ENCODE measurements at places on chromosomes 2 and 18.
A peak's percentile ranks its signal among the peaks of the same experiment; 100 is the strongest.

- no peak for DNase-seq
These were observed 13.1 kb downstream of the CHST10 start for GRCh38 chr2:100404411-100404810.

DNA sequence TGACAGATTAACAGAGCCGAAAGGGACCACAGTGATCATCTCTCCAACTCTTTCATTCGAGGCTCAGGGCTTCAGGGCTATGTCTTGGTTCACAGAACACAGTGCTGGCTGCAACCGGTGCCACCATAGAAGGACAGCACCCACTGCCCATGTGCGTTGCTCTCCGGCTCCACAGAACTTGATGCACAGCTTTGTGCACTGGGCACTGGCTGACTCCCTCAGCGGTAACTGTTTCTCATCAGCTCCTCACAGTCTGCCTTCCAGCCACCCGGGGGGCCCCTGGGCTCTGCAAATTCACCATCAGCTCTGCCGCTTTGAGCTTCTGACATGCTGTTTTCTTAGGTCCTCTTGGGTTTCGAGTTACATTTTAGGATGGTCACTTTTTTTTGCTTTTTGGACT is 124.3 kb upstream of the RAB12 start:
- no peak for DNase-seq

DNA sequence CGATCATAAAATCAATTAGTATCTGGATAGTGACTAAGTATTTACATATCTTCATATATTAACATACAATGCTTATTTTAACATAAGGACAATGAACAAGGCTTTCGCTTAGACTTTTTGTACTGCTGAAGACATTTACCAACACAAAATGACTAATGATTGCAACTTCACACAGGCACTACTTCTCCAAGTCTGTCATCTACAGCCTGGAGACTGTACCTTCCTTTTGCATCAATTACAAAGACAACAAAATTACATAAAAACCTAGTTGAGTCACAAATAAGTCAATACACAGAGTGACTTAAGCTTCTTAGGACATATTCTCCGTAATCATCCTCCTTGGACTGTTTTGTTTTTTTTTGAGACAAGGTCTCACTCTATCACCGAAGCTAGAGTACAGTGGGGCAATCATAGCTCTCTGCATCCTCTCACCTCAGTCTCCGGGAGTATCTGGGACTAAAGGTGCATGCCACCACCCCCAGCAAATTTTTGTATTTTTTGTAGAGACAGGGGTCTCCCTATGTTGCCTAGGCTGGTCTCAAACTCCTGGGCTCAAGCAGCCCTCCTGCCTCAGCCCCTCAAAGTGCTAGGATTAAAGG is 15.9 kb downstream of the PUM2 start:
- no peak for DNase-seq

DNA sequence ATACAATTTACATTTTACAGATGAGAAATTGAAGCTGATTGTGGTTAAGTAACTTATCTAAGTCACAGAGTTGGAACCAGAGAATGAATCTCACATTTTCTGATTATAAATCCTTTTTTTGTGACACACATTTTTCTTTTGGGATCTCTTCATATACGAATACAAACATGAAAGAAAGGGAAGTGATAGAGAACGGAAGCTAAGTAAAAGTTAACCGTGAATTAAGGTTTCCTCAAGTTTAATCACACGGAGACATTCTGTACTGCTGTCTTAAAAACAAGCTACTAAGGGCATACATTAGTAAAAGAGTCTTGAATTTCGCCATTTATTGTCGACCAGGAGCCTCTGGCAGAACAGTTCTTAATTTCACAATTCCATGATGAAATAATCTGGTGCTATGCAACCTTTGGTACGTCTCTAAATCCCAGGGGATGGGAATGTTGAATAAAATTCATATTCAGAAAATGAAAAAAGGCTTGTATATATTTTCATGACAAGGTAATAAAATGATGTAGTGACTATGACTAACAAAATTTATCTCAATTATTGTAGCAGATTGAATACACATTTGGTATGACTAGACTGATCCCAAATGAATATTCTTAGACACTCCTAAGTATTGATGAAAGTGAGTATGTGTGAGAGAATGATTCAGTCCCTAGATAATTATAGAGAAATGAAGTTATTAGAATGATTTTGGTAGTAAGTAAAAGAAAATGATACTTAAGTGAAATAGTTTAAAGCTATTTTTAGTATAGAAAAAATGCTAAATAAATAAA is 40.3 kb upstream of the ZSWIM2 start:
- no peak for DNase-seq

DNA sequence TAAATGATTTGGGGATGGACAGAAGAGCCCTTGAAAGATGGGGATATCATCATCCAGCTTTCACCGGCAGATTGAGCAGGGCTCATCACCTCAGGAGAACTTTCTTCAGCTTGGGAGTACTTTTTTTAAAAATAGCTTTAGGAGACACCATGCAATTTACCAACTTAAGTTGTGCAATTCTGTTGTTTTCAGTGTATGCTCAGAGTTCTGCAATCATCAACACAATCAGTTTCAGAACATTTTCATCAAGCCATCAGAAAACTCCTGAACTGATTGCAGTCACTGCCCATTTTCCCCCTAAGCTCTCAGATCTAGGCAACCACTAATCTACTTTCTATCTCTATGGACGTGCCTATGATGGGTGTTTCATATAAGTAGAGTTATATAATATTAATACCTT is 117.7 kb downstream of the CRIM1 start:
- no peak for DNase-seq

- DNase-seq = no peak
These were observed 3.4 kb upstream of the HOXD4 start for GRCh38 chr2:176147800-176148496.

DNA sequence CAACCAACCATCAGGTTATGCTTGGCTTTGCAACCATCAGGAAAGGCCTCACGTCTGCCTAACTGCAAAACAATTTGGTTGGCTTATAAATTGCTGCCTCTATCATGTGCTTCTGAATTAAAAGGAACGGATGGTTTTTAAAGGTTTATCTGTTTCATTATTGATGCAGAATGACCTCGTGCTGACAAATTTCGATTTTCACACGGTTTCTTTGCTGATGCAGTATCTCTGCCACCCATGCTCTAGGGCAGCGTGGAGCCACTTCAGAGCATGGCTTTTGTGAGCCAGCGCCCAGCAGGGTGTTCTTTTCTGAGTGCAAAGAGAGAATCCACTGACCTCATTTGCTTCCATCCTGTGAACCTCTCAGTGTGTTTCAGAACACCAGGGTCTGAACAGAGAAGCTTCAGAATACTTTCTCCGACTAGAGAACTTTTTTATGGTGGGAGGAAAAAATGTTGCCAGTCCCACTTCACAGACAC is 143.1 kb upstream of the L3MBTL4 start:
- no peak for DNase-seq

- peak; percentile 9 for DNase-seq
These were observed 50.3 kb upstream of the TLK1 start for GRCh38 chr2:171210864-171211431.

- no peak for DNase-seq
These were observed 18.0 kb downstream of the TBR1 start for GRCh38 chr2:161434118-161434517.

DNA sequence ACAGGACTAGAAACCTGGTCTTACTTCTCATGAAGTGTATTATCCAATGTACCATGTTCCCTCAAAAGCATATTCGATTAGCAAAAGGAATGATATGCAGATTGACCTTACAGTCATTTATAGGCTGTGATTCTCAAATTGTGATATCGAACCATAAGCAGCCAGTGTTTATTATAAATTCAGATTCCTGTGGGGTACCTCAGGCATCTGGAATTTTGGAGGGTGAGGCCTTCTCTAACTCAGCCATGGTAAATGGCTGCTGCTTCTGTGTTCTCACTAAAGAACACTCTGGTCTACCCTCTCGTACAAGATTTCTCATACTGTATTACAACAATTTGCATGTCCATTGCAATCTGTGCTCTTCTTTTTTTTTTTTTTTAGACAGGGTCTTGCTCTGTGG is 84.5 kb downstream of the PRPF40A start:
- DNase-seq = no peak

GRCh38 chr2:225090746-225091145 is 48.5 kb upstream of the DOCK10 start:
- no peak for DNase-seq

- no peak for DNase-seq
These were observed 98.1 kb downstream of the ZEB2 start for GRCh38 chr2:144421606-144422510.

GRCh38 chr2:120440521-120441350 is 94.8 kb downstream of the INHBB start:
- DNase-seq = no peak

DNA sequence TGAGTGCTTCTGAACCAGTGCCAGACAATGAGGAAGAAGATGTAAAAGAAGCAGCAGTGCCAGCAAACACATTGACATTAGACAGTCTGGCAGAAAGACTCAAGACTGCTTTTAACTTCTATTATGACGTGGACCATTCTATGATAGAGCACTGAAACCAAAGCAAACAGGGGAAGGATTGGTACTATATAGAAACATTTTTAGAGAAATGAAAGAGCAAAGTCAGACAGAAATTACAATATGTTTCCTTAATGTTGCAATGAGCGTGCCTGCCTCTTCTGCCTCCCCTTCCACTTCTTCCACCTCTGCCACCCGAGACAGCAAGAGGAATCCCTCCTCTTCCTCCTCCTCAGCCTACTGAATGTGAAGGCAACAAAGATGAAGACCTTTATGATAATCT is 39.7 kb downstream of the DHX57 start:
- peak; percentile 16 for DNase-seq

DNA sequence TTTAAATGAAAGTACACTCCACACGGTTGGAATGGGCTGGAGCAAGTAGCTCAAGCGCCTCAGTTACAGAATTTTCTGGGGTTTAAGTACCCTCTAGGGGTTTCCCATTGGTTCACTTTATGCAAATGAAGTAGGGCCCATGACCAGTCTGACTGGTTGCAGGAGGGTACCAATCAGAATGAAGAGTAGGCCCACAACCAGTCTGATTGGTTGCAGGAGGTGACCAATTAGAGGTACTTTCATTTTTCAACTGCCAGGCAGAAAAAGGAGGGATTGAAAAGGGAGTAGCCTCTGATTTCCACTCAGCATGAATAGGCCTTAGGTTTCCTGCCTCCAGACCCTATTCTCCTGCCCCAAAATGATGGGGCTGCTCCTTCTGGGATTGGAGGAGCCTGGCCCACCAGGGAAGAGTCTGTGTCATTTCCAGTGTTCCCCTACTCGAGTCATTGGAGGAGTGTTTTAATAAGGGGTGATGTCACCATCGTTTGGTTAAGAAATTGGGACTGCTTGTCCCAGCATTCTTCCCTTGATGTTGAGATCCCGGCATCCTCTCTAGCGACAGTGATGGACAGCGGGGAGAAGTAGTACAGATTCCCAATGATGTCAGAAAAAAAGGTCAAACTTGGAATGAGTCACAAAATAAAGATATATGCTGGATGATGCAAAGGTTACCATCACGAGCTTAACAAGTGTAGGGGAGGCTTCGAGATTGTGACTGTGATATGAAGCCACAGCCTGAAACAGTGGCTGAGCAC is 210.4 kb downstream of the SH3BP4 start:
- no peak for DNase-seq

Measured in CD4-positive, alpha-beta T cell treated with Interferon alpha-2 for 1 hour (primary cell).